ENCODE measurements at places on chromosomes 4 and X.

DNA sequence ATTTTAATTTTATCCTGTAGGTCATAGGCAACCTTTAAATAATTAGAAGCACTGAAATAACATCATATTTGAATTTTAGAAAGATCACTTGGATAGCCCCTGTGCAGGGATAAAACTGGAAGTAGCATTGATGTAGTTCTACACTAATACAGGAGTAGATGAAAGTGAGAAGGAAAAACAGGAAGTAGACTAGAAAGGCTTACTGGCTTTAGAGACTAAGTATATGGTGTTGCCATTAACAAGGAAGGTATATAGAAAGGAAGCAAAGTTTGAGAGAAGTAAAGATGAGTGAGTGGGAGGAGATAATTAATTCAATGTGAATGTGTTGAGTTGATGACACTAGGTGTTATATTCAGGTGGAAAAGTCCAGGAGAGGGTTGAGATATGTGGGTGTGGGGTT lies 73.1 kb upstream of the EPGN start:
- peaks cover 36% of the 10 kb centered on the region for H3K4me1 ChIP-seq
- no peak overlapping the region for H3K4me3 ChIP-seq
- no peaks in the 10 kb centered on the region for H3K27me3 ChIP-seq
- peak overlapping the region; percentile 1 for H3K27ac ChIP-seq

- H3K4me1 ChIP-seq, result peaks cover 16% of the 10 kb centered on the region
- H3K27ac ChIP-seq, result no peak overlapping the region
- DNase-seq, result no peak
- H3K27me3 ChIP-seq, result no peaks in the 10 kb centered on the region
- no peak overlapping the region for H3K4me3 ChIP-seq
Observed at GRCh38 chrX:41184312-41184711, 99.1 kb downstream of the USP9X start.

GRCh38 chrX:153884590-153884989 lies 1.4 kb downstream of the L1CAM start:
- no peak overlapping the region for H3K27ac ChIP-seq
- peaks cover 4% of the 10 kb centered on the region for H3K4me1 ChIP-seq
- H3K27me3 ChIP-seq, result peaks cover 40% of the 10 kb centered on the region
- peak overlapping the region; percentile 66 for H3K4me3 ChIP-seq
- H3K36me3 ChIP-seq, result no peaks in the 10 kb centered on the region

DNA sequence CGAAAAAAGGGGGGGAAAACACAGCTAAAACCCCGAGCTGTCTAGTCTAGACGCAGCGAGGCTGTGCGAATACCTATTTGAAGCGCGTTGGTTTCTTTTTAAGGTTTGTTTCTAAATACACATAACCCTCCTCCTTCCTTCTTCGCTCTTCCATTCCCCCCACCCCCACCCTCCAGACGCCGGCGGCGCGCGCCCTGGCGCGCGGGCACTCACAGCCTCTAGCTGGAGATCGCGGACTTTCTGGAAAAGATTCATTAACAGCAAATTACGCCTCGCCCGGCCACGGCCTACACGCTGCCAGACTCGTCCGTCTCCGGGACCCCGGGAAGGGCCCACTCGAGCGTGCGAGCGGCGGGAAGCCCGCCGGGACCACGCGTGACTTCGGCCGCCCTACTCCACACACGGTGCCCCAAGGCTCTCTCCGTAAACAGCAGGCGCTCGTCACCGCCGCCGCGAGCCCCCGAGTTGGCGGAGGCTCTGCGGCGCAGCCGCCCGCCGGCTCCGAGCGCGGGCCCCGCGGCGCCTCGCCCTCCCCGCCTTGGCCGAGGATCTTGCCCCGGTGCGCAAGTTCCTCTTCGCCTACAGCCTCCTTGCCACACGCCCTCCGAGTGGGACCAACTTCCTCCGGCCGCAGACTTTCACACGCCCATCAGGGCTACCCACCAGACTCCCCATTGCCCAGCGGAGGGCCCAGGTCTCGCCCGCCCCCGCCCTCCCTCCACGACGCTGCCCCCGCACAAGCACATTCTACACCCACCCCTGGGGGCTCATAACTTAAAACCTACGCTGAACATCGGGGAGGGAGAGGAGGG lies 2.0 kb downstream of the BCOR start:
- peak; percentile 34 for DNase-seq
- peak overlapping the region; percentile 89 for H3K4me3 ChIP-seq
- peaks cover 38% of the 10 kb centered on the region for H3K4me1 ChIP-seq
- H3K27me3 ChIP-seq, result peaks cover 31% of the 10 kb centered on the region
- peak overlapping the region; percentile 91 for H3K27ac ChIP-seq

GRCh38 chr4:17246656-17247055 lies 265.2 kb downstream of the QDPR start:
- no peaks in the 10 kb centered on the region for H3K36me3 ChIP-seq
- no peak overlapping the region for H3K27ac ChIP-seq
- H3K27me3 ChIP-seq, result peaks cover 19% of the 10 kb centered on the region
- DNase-seq, result no peak
- H3K4me1 ChIP-seq, result no peaks in the 10 kb centered on the region
- H3K4me3 ChIP-seq, result no peak overlapping the region

DNA sequence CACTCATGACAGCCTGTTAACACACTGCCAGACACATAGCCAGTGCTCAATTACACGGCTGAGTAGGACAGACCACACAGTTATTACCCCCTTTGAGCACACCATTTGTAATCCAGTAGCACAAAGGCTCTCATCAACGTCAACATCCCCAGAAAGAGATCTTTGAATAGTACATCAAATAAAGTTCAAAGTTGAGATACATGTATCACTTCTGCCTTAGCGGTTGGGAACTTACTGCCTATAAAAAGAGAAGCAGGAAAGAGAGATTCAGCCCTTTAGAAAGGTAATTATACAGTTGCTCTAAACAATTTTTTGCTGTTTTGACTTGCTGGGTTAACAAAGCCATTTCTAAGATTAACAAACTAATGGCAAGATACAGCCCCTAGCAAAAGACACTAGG lies 16.2 kb downstream of the ANXA5 start:
- peaks cover 6% of the 10 kb centered on the region for H3K36me3 ChIP-seq
- no peak overlapping the region for H3K4me3 ChIP-seq
- no peak for DNase-seq
- no peak overlapping the region for H3K27ac ChIP-seq

DNA sequence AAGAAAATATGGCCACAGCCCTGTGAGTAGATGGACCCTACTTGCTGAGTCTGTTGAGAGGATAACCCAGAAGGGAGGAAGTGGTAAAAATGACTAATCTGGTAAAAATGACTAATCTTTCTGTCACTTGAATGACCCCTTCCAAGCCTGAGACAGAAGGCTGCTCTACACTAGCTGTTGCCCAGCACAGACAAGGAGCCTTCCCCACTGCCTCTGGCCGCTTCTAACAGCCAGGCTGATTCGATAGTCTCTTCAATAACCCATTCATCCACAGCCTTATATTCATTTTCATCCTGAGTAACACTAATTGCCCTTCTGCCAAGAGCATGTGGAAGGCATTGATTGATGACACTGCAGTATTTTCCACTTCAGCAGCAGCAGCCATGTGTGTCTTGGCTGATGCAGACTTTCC lies 18.4 kb downstream of the MAGEB17 start:
- H3K4me1 ChIP-seq, result peaks cover 6% of the 10 kb centered on the region
- H3K4me3 ChIP-seq, result no peak overlapping the region
- no peak overlapping the region for H3K27ac ChIP-seq
- DNase-seq, result no peak

DNA sequence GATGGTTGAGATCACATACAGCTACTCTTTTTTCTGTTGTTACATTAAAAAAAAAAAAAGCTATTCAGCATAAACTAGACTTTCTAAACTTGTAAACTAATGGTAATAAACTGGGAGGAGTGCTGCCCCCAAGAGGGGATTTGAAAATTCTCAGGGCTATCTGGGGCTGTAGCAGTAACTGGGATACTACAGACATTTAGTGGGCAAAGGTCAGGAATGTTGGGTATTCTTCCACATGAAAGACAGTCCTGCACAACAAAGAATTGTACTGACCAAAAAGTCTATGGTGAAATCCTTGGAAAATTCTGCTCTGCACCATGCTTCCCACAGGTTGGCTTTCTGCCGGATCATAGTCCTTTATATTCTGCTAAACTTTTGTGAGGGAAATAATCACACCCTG lies 232.6 kb upstream of the BOD1L1 start:
- no peaks in the 10 kb centered on the region for H3K4me1 ChIP-seq
- H3K36me3 ChIP-seq, result peaks cover 1% of the 10 kb centered on the region
- no peak overlapping the region for H3K27ac ChIP-seq
- H3K27me3 ChIP-seq, result peaks cover 7% of the 10 kb centered on the region

GRCh38 chr4:27789773-27790172 lies 929.1 kb downstream of the STIM2 start:
- H3K36me3 ChIP-seq, result no peaks in the 10 kb centered on the region
- H3K4me3 ChIP-seq, result no peak overlapping the region
- H3K4me1 ChIP-seq, result no peaks in the 10 kb centered on the region
- H3K27me3 ChIP-seq, result no peaks in the 10 kb centered on the region

DNA sequence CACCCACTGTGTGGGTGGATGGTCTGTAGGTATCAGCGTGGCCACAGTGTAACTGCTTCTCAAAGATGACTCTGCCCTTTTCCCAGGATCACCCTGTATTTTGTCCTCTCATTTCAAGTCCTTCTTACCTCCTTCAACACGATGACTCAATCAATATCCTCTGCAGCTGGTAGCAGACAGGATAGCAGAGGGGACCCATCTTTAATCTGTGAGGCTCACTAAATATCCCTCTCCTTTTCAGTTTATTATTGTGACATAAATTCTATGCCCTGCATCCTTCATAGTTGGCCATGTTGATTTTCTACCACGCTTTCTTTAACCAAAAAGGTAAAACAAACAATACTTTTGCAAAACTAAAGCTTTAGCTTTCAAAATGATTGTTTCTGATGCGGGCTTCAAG lies 9.6 kb upstream of the MEPE start:
- no peaks in the 10 kb centered on the region for H3K4me1 ChIP-seq
- H3K27me3 ChIP-seq, result no peaks in the 10 kb centered on the region
- no peak overlapping the region for H3K27ac ChIP-seq
- no peaks in the 10 kb centered on the region for H3K36me3 ChIP-seq

DNA sequence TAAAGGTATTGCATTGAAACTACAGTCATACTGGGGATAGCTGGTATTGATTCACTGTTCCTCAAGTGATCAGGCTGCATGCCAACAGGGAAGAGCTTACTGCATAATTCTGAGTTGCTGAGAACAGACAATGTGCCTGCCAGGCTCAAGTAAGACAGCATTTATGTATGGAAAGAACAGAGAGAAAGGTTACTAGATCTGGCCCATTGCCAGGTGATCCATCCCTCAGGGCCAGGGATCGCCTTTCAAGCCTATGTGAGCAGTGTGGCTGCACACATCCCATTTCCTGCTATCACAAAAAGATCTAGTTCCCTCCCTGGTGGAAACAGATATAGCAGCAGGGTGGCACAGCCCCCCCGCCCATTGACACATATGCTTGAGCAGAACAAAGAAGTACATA lies 254.0 kb downstream of the TMA16 start:
- no peaks in the 10 kb centered on the region for H3K27me3 ChIP-seq
- DNase-seq, result no peak
- H3K4me3 ChIP-seq, result no peak overlapping the region
- no peak overlapping the region for H3K27ac ChIP-seq
- no peaks in the 10 kb centered on the region for H3K4me1 ChIP-seq
- H3K36me3 ChIP-seq, result no peaks in the 10 kb centered on the region

GRCh38 chrX:24215272-24215671 lies 65.7 kb downstream of the ZFX start:
- peaks cover 3% of the 10 kb centered on the region for H3K36me3 ChIP-seq
- no peaks in the 10 kb centered on the region for H3K27me3 ChIP-seq
- H3K4me3 ChIP-seq, result no peak overlapping the region
- no peak for DNase-seq
- H3K4me1 ChIP-seq, result no peaks in the 10 kb centered on the region

All from activated T-cell treated with anti-CD3 and anti-CD28 coated beads, Interleukin-2, amount 50 U/mL, for 72 hours (primary cell).